ENCODE measurements at places on chromosomes 7 and 10.
A peak's percentile ranks its signal among the peaks of the same experiment; 100 is the strongest.

- no peak for DNase-seq
Measured at GRCh38 chr7:93843260-93843659, 47.3 kb downstream of the TFPI2 start.

DNA sequence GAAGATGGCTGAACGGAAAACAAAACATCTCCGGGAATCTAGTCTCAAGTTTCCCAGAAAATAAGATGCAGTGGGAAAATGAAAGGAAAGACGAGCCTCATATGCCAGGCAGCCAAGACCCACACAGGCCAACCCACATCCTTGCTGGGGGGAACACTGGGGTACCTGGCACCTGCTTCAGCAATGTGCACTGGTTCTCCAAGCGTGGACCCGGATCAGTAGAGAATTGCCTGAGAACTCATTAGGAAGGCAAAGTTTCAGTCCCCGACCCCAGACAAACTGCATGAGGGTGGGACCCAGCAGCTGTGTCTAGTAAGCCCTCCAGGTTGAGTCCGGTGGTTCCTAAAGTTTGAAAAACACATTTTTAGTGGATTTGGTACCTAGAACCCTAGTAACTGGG is 18.4 kb downstream of the FAM53B start:
- no peak for DNase-seq

GRCh38 chr7:69796416-69796815 is 198.1 kb downstream of the AUTS2 start:
- no peak for DNase-seq

DNA sequence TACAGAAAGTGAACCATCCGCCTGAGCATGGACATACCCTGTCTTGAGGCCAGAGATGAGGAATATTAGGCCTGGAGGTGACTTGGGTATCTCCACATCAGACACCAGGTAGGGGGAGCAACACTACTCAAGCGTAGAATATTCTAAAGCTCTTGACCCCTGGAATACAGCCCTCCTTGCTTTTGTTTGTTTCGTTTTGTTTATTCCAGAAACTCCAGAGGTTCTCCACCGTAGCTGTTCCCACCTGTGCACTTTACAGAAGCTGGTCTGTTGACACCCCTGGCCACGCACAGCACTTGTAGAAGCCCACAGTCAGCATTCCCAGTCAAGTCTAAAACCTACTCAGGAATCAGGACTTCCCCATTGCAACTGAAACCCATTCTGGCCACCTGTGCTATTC is 139.6 kb upstream of the NEBL start:
- no peak for DNase-seq

GRCh38 chr7:123024989-123025758 is 29.7 kb upstream of the TAS2R16 start:
- DNase-seq = no peak

DNA sequence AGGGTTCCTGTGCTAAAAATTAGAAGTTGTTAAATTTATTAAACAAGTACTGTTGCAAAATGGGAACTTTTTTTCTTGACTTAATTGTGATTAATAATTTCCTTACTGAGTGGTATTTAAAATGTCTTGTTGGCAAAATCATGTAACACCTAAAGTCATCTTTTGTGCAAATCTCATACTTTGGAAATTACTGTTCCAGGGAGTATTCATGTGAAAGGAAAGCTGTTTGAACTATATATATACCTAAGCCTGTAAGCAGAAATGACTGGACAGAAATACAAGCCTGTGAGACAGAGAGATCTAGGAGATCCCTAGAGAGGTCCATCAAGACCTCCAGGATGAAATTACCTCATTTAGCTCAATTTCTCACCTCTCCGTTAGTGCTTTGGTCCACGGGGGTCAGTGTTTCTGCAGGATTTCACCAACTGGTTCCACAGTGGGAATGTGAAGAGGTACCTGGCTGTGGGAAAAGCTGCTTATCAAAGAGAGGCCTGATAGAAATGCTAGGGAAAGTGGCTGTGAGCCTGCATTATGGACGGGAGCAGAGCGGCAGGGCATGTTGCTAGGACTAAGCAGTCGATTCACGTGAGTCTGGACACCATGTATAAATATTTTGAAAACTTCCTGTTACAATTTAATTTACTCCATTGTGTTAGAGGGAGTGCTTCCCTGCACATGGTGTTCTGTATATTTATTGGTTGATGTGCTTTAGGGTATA is 7.9 kb downstream of the LUC7L2 start:
- no peak for DNase-seq

DNA sequence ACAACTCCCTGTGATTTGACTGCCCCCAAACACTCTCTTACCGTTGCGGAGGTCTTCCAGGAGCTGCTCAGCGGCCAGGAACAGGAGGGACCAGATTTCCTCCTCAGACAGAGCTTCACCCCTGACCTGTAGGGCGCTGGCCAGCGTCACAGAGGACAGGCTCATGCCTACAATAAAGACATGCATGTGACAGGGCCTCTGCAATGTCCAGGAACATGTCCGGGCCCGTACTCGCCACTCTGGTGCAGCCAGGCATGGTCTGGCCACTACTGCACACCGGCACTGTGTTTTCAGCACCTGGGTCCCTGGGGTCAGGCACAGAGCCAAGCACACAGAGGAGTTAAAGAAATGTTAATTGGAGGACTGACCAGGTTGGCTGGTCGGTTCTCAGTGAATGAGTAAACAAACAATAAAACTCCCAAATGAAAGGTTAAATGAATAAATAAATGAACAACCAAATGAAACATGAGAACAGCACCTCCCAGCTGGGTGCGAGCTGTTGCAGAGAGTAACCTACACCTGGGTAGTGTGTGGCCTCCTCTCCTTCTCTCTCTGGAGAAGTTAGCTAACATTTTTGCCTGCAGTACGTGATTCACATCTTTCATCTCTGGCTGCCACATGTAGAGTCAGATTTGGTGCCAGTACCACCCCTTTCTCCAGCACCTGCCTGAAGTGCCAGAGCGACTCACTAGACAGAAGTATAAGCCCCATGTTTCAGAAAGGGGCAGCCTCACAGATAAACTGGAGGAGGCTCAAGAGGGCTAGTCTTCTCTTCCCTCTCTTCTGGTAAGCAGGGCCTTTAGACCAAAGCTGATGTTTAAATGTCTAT is 22.8 kb downstream of the FRMPD2 start:
- no peak for DNase-seq

GRCh38 chr10:66747451-66747850 is 178.4 kb upstream of the LRRTM3 start:
- no peak for DNase-seq

DNA sequence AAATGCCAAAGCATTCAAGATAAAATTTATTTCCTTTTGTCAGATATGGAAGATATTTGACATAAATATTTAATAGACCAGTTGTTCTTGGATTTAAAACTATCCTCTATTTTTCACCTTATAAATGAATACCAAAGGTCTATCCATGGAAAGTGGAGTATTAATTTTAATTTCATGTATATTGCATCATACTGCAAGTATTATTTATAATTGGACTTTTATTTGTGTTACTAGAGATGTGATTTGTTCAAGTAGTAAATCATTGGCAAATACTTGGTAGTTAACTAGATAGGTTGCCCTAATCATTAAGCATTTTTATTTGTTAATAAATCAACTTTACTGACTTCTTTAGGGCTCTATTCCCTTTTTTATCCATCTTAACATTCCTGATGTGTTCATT is 98.1 kb downstream of the CDC14C start:
- DNase-seq = no peak

- no peak for DNase-seq
Measured at GRCh38 chr7:24713039-24713793, 44.0 kb downstream of the GSDME start.

GRCh38 chr10:106439366-106439765 is 725.1 kb downstream of the SORCS1 start:
- DNase-seq = no peak

DNA sequence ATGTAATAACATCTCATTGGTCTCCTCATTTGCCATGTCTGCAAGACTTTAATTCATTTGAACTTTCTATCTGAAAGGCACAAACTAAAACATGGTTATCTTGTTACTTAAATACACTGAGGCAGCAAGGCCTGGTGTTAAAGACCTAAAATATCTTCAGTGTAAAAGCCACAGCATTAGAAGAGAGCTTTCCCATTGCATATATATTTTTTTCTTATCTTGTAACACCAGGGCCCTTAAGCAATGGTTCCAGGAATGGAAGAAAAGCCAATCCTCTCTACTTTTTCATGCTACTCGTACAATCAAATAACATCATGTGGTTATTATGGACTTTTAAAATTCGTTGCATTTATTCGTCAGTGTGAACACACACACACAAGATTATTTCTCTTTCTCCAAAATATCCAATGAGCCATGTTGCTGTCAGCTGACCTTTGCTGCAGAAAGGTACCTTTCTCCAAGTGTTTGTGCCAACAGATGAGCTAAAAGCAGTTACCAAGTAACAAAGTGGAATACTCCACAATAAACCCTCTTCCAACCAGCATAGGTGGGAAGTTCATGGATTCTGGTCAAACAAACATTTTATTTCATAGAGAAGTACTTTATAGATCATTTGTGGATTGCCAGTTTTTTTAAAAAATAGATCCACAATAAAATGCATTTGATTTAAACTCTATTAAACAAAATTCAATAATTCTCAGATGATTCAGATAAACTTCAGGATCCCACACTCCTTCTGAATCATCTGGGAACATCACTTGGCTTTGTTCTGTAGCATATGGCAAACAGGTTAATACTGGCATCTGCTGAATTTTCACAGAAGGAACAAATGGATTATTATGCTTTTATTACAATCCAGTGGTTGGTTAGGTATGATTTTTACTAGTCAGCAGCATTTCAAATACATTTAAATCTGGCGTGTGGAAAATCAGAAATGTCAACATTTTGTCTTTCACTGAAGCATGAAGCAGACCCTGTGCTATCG is 63.3 kb upstream of the AGBL3 start:
- no peak for DNase-seq

- DNase-seq = no peak
Measured at GRCh38 chr10:2616215-2616614, 451.1 kb upstream of the PFKP start.

DNA sequence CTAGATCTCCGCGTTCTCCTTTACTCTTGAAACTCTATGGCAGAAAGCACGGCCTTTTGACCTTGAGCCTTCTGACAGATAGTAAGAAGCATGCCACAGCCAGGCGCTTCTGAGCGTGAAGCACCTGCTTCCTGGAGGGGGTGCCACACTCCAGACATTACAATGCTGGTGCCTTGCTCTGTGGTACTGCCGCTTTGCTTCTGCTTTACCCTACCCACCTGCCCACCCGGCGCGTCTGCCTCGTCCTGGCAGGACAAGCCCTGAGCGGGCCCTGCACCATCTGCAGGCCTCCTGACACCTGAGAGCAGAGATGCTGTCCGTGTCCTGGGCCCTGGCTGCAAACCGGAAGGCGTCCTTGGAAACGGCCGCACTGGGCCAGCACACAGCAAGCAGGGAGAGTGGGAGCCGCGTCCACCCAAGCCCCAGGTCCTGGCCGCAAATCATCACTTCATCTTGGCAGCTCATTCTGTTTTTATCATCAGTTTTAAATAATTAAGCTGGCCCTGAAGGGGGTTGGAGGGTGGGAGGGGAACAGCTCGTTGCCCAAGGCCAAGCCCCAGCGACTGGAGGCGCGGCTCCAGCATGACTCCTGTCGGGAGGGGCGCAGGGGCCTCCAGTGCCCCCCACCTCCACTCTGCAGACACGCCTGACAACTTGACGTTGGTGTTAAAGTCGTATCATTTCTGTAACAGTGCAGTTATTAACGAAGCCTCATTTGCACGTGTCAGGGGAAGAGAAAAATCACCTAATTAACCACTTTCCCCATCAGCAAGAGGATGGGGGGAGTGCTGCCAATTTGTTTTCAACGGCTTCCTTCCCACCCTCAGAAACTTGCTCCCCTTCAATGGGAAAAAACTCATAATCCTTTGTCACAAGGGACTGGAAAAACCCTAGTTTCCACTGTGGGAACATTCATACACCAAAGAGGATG is 132.2 kb downstream of the MAD1L1 start:
- DNase-seq = no peak

GRCh38 chr7:50272808-50273207 is 31.7 kb upstream of the IKZF1 start:
- DNase-seq = no peak

- DNase-seq = no peak
Measured at GRCh38 chr10:50033481-50033880, 34.3 kb upstream of the WASHC2A start.

DNA sequence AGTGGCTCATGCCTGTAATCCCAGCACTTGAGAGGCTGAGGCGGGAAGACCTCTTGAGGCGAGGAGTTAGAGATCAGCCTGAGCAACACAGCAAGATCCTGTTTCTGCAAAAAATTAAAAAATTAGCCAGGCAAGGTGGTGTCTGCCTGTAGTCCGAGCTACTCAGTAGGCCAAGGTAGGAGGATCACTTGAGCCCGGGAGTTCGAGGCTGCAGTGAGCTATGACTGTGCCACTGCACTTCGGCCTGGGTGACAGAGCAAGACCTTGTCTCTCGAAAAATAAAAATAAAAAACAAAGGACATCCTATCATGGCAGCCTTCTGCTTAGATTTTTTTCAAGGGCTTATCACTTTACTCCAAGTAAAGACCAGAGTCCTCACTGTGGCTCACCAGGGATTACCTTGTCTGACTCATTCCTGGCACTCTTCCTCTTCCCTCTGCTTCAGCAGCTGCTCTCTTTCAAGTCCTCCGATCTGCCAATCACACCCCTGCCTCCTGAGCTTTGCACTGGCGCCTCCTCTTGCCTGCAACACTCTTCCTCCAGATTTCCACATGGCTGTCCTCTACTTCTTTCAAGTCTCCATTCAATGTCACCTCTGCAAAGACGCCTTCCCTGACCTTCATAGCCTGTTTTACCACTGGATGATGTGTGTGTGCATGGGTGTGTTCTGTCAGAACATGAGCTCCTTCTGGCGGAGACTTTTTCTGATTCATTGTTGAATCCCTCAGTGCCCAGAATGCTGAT is 7.7 kb downstream of the PRTFDC1 start:
- no peak for DNase-seq

DNA sequence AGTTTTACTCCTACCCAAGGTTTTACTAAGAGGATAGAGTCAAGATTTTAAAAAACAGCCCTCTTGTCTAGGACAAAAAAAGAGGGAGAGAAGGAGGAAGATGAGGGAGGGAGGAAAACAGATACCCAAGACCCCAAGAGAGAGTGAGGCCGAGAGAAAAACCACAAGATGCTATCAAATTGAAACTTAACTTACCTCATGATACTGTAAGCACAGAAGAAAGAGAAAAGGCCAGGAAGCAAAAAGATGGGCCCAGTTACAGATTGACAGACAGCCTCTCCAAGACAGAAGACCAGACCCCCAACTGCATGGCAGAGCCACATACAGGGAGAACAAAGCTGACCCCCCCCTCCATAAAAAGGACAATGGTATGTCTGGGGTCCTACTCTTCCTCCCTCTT is 11.4 kb downstream of the SEC31B start:
- no peak for DNase-seq

DNA sequence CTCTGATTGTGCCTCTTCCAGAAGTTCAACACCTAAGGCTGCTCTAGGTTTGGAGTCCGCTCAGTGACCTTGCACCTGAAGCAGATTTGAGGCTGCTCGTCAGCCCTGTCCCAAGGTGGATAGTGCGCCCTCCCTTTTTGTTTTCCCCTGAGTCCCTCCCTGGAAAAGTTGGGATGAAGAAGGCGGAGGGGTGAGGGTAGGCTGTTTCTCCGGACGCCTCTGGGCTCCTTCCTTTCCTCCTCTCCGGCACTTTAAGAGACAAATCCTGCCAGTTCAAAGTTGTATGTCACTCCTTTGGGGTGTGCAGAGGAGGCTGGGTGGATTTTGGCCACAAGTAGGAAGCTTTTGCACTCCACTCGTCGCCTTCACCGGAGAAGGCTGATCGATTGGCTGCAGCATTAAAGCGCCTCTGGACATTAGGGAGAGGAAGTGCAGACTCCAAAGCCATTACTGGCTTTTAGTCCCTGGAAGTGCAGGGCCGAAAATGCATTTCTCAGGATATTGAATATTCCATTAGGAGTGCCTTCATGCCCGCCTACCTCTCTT is 81.9 kb upstream of the PRKG1 start:
- DNase-seq = peak; percentile 15

Data from HEK293T (cell line).